Cardiac muscle cell (in vitro differentiated cells and primary cell): ENCODE measurements at places on chromosomes 12 and 14.

DNA sequence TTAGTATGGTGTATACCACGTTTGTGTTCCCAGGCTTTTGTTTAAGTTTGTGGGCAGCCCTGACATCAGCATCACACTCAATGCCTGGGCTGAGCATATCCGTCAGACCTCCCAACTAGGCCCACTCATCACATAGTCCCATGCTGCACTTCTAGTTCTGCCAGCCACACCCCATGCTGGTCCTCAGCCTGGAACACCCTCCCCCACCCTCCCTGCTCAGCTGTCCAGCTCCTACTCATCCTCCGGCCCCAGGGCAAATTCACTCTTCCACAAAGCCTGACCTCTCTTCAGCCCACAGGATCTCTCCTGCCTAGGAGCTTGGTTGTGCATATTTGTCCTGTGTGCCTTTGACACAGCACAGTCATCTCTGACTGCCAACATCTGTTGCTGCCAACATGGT is 3.9 kb upstream of the ENDOU start:
- DNase-seq: no peak

DNA sequence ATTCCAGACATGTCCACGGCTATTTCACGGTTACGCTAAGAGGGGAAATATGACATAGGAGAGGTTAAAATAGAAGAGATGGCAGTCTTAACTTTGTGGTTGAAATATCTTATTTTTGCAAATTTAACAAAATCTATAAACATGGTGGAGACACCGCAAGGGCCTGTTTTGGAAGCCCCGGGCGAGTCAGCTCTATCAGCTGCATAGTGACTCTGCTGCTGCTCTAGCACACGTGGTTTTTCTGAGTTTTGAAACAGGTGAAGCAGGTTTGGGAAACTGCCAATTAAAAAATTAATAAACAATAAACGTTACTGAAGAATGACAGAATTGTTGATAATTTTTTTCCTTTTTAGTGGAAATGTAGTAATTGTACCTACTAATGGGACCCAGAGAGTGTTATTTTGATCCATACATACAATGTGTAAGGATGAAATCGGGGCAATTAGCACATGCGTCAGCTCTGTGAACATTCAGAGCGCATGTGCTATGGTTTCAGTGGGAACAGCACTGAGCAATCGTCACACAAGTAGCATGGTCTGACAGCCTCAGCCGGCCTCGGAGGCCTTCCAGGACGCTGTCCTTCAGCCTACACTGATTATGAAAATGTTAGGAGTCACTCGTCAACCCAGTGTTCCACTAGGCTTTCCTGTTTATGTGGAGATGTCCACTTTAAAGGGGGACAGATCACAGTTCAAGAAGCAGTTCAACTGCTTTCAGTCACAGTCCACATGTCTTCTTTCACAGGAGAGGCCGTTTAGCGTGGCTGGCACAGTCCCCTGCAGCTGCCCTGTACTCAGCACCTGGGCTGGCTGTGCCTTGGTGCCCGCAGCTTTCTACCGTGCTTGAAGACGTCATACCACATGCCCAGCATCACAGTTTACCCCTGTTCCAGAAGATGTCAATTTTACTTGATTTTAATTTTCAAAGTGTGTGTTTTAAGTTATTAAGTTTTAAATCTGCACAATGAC is 51.8 kb downstream of the MOK start:
- DNase-seq: no peak

DNA sequence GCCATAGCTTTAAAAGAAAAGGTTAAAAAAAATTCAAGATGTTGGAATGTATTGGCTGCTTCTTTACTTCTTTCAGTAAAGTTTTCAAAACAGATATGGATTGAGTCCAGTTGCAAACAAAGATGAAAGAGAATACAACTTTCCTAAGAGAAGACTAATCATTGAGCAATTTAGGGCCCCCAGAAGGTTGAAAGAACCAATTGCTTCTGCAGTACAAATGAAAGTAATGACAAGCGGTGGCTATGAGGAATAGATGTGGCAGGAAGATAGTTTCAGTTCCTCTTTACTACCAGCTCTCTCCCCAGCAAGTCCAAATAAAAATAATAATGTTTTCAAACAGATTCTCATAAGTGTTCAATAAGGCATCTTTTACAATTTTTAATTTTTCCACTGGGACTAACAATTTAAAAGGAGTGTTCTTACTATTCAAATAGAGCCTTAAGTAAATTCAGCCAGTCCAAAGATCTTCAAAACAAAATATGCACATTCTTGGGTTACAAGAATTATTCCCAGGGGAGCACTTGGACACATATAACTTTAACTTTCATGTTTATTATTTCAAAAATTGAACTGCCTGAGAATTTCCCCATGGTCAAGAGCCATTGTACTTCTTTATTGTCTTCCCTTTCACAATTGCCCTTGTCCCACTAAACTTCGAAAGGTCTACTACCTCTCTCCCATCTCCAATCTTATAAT is 62.3 kb upstream of the PPP1R12A start:
- DNase-seq: no peak

DNA sequence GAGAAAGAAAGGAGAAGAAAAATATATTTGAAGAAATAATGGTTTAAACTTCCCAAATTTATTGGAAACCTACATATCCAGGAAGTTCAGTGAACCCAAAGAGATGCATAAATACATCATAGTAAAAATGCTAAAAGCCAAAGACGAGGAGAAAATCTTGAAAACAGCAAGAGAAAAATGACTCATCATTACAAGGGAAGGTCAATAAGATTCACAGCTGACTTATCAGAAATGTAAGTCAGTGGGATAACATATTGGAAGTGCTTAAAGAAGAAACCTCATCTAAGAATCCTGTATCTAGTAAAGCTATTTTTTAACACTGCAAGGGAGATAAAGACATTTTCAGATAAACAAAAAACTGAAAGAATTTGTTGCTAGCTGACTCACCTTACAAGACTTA is 19.9 kb downstream of the RIC8B start:
- DNase-seq: no peak

GRCh38 chr12:64756376-64756775 is 2.8 kb downstream of the GNS start:
- no peak for DNase-seq

- DNase-seq: peak; percentile 19
Measured at GRCh38 chr12:2009623-2010022, 5.4 kb upstream of the DCP1B start.

DNA sequence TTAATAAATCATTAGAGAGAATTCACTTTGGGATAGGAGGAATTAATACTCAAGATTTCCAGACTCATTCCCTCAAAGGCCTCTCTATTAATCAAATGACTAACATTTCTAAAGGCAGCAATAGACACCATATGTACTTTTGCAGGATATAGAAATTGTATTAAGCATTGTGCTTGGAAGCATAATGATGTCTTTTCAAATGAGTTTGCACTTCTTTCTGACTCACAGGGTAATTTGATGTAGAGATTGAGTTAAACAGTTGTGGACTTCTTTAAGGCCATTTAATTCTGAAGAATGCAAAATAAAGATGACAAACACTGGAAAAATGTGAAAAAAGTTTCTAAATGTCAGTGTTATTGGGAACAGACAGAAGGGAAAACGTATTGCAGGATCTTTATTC is 63.4 kb upstream of the CSRP2 start:
- DNase-seq: no peak

- DNase-seq: no peak
Measured at GRCh38 chr14:39857376-39858055, 425.3 kb upstream of the FBXO33 start.

DNA sequence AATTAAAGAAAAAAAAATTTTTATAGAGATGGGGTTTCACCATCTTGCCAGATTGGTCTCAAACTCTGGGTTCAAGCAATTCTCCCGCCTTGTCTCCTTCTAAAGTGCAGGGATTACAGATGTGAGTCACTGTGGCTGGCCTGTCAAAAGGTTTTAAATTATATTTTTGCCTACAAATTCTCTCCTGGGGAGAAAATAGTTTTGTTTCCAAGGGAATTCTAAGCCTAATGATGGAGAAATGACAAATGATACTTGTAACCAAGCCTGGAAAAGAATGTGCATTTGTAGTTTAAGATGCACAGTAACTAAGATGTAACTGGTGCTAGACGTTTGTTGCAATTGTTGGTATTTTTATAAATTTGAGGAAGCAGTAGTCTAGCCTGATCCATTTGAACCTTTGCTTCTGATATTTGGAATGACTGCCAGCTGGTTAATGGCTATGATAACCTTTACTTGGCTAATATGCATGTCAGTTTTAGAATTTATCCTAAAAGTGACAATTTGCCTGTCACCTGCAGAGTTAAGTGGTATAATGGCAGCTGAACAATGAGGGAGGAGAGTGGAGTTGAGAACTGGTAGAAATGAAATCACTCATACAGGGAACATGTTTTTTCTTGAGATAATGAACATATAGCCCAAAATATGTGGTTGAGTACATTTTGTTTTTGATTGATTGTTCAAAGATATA is 148.0 kb downstream of the FUT8 start:
- no peak for DNase-seq

DNA sequence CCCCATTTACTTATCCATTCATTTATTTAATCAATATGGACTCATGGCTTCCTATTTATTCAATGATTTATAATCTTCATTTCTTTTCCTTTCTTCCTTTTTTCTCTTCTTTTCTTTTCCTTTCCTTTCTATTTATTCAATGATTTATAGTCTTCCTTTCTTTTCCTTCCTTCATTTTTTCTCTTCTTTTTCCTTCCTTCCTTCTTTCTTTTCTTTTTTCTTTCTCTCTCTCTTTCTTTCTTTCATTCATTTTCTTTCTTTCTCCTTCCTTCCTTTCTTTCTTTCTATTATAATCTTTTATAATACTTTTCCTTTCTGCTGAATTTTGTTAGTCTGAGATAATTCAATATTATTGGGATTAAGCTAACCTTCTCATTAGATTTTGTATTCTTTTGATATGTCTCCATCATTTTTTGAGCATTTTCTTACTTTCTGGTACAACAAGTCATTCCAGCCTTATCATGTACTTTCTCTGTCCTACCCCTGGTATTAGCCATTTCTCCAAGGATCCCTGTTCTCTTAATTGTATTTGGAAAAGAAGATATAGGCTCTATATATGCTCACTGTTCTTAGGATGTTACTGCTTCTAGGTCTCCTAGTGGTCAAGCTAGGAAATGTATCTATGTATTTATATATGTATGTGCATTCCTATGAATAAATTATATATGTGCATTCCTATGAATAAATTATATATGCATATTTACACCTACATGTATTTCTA is 12.1 kb downstream of the LACRT start:
- DNase-seq: peak; percentile 13
